ENCODE measurements at places on chromosomes 2 and 18.

GRCh38 chr2:141557329-141558095 lies 573.3 kb downstream of the LRP1B start:
- DNase-seq, result no peak

DNA sequence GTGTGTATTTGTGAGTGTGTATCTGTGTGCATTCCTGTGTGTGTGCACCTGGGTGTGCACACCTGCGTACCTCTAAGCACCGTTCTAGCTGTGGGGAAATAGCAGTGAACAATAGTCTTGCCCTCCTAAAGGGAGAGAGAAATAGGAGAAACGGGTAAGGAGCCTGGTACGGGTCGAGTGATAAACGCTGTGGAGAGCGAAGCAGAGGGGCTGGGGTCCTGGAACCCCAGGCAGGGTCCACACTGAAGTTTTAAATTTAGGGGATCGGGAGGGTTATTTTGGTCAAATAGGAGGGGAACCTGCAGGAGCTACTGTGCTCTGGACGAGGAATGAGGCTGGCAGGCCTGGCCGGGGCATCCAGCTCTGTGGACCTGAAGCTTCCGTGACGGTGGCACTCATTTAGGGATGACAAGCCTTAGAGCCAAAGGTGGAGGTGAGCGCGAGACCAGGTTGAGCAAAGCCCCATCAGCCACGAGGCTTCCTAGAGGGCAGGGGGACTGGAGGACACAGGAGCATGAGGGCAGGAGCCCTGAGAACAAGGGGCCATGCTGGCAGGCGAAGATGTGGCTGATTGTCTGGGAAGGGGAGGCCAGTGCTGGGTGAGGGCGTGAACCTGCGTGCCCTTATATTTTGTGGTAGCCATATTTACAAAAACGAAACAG lies 188.0 kb downstream of the RTP5 start:
- no peak for DNase-seq

GRCh38 chr18:57543560-57543959 lies 42.9 kb downstream of the FECH start:
- no peak for DNase-seq

GRCh38 chr2:120470041-120470965 lies 124.4 kb downstream of the INHBB start:
- no peak for DNase-seq

DNA sequence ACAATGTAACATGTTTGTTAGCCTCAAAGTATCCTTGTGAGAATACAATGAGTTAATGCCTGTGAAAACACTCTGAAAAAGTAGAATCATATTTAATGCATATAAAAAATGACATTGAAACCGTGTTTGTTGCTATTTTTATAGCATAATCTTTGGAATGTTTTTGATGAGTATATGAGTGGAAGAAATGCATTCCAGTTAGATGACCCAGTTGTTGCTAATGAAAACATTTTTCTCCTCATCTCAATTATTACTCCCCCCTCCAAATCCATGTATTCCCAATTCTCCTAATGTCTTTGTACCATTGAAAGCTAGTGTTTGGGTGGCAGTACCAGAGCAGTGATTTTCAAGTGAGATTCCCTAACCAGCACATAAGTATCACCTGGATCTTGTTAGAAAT lies 67.1 kb upstream of the DSEL start:
- no peak for DNase-seq

DNA sequence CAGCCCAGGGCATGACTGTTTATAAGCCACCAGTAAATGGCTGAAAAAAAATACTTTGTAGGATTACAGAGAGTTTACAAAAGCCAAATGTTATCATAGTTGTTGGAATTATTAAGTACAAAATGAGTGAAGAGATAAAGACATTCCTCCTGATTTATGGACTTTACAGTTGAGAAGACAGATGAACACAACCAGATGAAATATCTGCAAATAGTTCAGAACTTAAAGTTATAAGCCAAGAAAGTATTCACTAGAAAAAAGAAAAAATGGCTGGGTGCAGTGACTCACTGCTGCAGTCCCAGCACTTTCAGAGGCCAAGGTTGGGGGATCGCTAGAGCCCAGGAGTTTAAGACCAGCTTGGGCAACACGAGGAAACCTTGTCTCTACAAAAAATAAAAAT lies 11.2 kb downstream of the PMAIP1 start:
- no peak for DNase-seq

GRCh38 chr2:70467831-70468779 lies 85.5 kb downstream of the TGFA start:
- DNase-seq, result no peak

- DNase-seq, result no peak
These were observed 5.7 kb downstream of the GPATCH11 start for GRCh38 chr2:37090019-37090477.

GRCh38 chr2:102591491-102592045 lies 27.8 kb upstream of the SLC9A2 start:
- peak; percentile 2 for DNase-seq
